ENCODE measurements at places on chromosomes 5 and 9. TPM values are rescaled to one million over a fixed set of nuclear protein-coding genes. Genes with fewer than 3 reads are reported as not detected.

The ACSL6 gene
- 1.4 TPM for total RNA-seq

The FCN2 gene
- total RNA-seq = 3.6 TPM

The ANKRD18A gene
- 11.6 TPM for total RNA-seq

The ZNF782 gene
- total RNA-seq = 7.0 TPM

The SPAAR gene
- 5.3 TPM for total RNA-seq

The PRSS3 gene
- total RNA-seq = 0.79 TPM

The PCA3 gene
- not detected for total RNA-seq

The C1QTNF3 gene
- total RNA-seq = 38.4 TPM

The SLC31A2 gene
- 10.6 TPM for total RNA-seq

The GLDC gene
- total RNA-seq = 60.1 TPM

The TAS2R1 gene
- total RNA-seq = not detected

The MTRR gene
- total RNA-seq = 75.8 TPM

The ADAMTSL2 gene
- 32.1 TPM for total RNA-seq

The PCDHGB6 gene
- total RNA-seq = 7.5 TPM

The MGAT4B gene
- 174 TPM for total RNA-seq

The DIRAS2 gene
- 0.98 TPM for total RNA-seq

The FOXD4L5 gene
- total RNA-seq = 0.09 TPM

The ADAMTS16 gene
- total RNA-seq = 7.5 TPM

Measured in kidney (tissue), 22 donors.